ENCODE measurements at places on chromosomes 16 and 17.
A peak's percentile ranks its signal among the peaks of the same experiment; 100 is the strongest.

GRCh38 chr16:27579087-27579980 is 29.4 kb downstream of the KATNIP start:
- DNase-seq, result no peak

- DNase-seq, result no peak
Measured at GRCh38 chr16:19885451-19886072, 914 bp upstream of the GPRC5B start.

DNA sequence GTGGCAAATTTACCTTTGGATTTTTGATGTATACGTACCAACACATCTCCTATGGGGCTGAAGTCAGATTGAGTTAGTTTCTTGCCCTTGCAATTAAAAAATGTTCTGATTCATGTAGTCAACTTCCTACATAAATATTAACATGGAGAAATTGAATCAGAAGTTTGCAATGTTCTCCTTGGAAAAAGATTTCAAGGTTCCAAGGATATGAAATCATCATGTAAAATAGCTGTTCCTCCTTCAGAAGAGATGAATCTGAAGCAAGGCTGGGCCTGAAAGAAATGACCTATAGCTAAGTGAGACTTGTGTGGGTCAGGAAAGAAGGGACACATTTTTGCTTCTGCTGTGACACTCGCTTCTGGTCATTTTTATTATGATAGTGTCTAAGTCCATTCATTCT is 131.7 kb downstream of the RGS9 start:
- no peak for DNase-seq

- no peak for DNase-seq
Measured at GRCh38 chr16:59905606-59906005, 1171.5 kb upstream of the GOT2 start.

DNA sequence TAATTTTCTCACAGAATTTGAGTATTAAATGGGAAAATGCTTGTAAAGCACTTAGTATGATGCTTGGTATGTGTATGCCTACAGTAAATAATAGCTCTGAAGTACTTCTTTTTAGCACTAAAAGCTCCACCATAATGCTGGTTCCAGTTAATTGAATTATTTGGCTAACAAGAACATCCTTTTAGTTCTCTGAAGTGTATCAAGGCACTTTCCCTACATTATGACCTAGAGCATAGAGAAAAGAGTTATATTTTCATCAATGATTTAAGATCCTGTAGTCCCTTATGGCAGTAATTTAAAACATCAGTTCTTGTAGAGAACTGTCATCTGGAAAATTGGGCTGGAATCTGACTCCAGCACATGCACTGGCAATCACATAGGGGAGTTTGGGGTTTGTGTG is 21.9 kb upstream of the PHAF1 start:
- DNase-seq, result no peak

GRCh38 chr17:58755577-58756245 is at the start of gene PPM1E:
TSS of gene PPM1E (plus strand) at chr17:58755854.
- peak; percentile 25 for DNase-seq

DNA sequence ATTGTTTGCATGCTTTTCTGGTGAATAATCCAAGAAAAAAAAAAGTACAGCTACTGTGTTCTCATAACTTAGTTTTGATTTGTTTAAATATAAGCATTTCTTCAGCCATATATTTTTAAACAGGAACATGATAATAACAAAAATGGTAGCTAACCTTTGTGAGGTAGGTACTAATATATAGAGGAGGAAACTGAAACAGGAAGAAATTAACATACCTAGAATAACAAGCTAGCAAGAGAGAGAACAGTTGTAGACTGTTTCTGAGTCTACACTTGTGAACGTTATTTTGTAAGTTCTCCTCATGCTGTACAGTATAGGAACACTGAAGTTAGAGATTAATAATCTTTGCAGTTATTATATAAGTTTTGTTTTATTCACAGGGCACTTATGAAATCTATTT is 49.3 kb downstream of the NSRP1 start:
- DNase-seq, result no peak

GRCh38 chr16:24113115-24113745 is 142.9 kb upstream of the CACNG3 start:
- DNase-seq, result no peak

- DNase-seq, result peak; percentile 70
Measured at GRCh38 chr17:77449908-77450741, 309.4 kb downstream of the SEC14L1 start.

DNA sequence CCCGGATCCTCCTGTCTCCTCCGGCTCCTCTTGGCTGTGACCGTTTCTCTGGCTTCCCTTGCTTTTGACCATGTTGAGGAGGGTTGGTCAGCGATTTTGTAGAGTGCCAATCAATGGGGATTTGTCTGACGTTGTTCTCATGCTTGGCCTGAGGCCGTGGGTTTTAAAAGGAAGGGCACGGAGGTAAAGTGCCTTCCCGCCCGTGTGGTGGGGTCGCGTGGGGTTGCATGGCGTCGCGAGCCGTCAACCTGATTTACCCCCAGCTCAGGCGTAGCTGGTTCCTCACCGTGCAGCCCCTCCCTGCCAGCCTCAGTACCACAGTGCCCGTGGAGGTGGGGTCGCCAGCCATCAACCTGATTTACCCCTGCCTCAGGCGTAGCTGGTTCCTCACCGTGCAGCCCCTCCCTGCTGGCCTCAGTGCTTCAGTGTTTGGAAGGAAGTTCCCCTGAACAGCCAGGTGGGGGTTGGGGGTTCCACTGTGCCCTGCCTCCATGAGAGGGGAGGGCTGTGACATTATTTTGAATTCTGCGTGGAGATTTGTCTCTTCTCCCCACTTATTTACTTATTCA is 5.0 kb downstream of the TPSAB1 start:
- DNase-seq, result no peak

DNA sequence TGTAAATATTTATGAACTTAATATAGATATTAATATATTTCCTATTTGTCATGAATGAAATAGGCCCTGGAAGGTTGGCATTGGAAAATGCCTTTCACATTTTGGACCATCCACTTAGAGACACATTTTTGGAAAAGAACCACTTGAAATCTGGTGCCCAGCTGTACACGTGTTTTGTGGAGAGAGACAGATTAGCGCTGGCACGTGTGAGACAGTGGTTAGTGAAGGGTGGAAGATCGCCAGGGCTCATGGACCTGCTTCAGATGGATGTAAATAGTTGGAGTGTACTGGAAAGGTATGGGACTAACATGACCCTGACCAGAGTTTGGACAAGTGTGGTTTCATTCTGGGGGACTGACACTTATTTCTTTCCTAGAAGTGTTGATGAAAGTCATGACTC is 222.9 kb downstream of the PRKCA start:
- no peak for DNase-seq

DNA sequence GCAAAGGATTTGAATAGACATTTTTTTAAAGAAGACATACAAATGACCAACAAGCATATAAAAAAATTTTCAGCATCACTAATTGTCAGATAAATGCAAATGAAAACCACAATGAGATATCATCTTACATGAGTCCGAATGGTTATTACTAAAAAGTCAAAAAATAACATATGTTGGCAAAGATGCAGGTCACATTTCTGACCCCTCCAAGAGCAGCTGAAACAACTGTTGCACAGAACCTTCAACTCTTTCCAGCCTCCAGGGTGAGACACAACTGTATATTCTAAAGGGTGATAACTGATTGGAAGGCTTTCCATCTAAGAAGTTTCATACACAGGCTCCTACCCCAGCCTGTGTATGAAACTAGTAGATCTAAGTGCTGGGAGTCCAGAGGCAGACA is 51.9 kb downstream of the SLFN5 start:
- no peak for DNase-seq

GRCh38 chr16:82081264-82081663 is 46.2 kb downstream of the HSD17B2 start:
- no peak for DNase-seq

- DNase-seq, result no peak
Measured at GRCh38 chr16:50977138-50977537, 173.9 kb downstream of the SALL1 start.

- no peak for DNase-seq
Measured at GRCh38 chr16:54318941-54319340, 32.4 kb upstream of the IRX3 start.

DNA sequence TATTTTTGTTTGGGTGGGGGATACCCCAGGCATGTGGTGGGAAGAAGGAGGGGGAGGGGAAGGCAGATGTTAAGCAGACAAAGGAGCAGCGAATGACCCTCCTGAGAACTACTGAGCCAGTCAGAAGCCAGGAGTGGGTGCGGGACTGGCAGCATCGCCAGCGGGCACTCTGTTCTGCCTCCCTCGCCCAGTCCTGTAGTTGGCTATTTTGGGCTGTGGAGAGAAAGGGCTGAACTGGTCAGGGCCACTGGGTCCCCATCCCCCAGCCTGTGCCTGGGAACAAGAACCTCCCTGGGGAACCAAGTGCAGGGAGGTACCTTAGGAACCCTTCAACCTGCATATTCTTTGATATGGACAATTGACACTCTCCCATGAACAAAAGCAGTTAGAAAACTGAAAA is 6.4 kb downstream of the LRRC3C start:
- DNase-seq, result no peak

Measured in midbrain (tissue), 1 donor.